Naive thymus-derived CD4-positive, alpha-beta T cell (primary cell): ENCODE measurements at places on chromosomes 1 and 21.
A peak's percentile ranks its signal among the peaks of the same experiment; 100 is the strongest.

DNA sequence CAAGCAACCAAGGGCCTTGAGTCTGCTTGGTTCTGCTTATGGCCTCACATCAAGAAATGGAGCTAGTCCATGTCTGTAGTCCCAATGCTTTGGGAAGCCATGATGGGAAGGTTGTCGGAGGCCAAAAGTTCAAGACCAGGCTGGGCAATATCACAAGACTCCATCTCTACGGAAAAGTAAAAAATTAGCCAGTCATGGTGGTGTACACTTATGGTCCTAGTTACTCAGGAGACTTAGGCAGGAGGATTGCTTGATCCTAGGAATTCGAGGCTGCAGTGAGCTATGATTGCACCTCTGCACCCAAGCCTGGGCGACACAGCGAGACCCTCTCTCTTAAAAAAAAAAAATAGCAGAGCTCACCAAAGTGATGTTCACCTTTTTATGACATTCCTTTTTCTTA is 80.1 kb upstream of the DNAJC6 start:
- DNase-seq, result no peak

- no peak for DNase-seq
Observed at GRCh38 chr1:46673749-46674182, 2.1 kb downstream of the TEX38 start.

DNA sequence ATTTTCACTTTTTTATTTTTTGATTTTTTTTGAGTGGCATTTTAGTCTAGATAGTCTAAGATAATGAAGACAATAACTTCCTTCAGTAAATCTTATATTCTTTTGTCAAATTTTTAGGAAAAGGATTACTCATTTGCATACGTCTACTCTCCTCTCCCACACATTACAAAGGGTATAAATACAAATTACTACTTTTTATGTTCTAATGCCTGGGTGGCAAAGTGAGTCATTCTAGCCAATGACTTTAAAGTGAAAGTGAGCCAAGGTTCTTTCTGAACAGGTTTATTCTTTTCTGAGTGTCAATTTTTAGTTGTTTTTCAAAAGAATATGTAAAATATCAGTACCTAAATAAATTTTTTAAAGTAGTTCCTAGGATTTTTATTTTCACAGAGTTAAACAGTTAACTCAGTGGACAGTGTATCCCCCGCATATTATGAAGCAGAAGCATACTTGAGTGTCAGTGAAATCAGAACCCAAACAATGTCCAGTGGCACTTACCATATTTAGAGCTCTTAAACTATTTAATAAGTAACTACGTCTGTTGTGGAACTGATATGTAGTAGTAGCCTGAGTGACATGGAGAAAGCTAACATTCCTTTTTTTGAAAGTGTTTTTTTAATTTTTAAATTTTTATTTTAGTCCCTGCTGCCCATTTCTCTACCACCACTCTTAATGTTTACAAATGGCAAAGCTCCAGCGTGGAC is 141.7 kb downstream of the PHTF1 start:
- no peak for DNase-seq

DNA sequence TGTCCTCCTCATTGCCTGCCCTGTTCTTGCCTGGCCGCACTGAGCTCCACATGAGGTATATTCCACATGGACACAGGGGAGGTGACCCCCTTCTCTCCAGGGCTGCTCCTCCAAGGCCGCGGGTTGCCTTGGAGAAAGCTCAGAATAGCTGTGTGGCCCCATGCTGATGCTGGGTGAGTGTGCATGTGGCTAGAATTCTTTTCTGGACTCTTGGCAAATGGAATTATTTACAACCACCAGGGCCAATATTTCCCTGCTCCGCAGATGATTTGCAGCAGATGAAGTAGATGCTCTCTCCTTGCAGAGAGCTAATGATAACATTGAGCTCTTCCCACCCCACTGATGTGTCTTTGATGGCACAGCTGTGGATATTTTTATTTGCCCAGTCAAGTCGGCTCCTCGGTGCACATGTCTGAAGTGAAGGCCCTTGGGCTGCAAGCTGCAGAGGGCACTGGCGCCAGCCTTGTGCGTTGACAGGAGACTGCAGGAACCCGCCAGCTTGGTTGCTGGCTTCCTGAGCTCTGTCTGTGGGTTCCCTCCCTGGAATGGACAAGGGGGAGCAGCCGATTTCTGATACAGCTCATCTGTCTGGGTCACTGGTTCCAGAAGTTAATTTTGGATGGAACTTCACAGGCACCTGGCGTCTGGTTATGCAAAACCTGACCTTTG is 404.7 kb upstream of the VAMP3 start:
- DNase-seq, result no peak

GRCh38 chr1:208222376-208223126 is 21.6 kb downstream of the PLXNA2 start:
- no peak for DNase-seq

- DNase-seq, result no peak
Observed at GRCh38 chr1:209086486-209087192, 496.9 kb upstream of the CAMK1G start.

DNA sequence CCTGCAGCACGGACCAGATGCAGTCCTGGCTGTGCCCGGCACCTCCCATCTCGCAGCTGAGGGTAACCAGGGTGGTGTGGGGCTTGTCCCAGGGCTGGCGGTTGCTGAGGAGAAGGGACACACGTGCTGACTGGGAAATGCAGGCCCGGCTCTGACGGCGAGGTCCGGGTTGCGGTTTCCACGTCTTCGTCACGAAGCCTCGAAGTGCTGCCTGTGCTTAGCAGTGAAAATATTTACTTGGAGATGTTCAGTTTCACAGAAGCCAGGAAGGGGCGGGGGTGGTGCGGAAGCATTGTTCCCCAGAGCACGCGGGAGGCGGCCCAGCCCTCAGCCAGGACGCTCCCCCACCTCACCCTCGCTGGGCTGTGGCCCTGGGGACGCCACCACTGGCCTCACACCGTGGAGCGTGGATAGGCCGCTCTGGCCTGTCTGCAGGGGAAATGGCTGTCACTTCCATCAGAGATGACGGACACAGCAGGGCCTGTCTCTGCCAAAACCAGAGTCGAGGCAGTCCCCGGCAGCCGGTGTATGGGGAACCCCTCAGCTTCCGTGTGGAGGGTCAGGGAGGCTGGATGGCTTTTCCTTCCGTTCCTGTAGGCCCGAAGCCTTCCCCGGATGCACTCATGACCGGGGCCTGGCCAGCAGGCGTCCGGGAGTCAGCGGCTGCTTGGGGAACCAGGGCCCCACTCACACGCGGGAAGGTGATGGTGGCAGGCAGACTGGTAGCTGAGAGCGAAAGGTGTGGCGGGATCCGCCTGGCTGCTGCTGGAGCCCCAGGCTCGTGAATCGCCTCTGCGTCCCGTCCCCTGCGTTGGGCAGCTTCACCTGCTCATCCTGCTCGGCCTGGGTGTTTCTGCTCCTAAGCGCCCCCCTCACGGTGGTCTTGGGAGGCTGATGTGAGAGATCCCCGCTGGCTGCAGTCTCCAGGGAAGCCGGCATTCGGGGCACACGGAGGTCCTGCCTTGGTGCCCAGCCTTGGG is 14.7 kb upstream of the POFUT2 start:
- DNase-seq, result peak; percentile 80
